ENCODE measurements at places on chromosomes 5 and 9.

- DNase-seq, result no peak
Observed at GRCh38 chr5:87588316-87588715, 175.6 kb upstream of the CCNH start.

- no peak for DNase-seq
Observed at GRCh38 chr5:181008136-181008535, 19.5 kb downstream of the BTNL3 start.

DNA sequence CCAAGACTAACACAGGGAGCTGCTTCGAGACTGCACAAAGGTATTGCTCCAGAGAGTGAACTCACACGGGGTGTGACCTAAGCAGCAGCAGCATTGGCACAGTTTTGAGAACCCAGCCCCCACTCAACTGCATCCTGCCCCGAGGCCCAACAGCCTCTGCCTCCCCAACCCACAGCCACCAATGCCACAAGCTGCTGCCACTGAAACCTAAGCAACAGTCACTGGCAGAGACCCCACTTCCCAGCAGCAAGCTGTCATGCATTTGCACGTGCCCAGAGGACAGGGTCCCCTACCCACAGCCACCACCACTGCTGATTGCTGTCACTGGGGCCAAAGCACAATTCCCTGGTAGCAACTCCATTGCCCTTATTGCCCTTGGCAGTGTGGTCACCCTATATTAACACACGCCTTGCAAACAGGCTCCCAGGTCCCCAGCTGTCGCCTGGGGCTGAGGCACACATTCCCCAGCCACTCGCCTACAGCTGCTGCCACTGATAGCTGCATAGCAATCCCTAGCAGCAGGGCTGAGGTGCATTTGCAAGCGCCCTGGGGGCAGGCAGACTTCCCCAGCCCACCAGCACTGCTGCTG is 141.0 kb downstream of the AGTPBP1 start:
- no peak for DNase-seq

DNA sequence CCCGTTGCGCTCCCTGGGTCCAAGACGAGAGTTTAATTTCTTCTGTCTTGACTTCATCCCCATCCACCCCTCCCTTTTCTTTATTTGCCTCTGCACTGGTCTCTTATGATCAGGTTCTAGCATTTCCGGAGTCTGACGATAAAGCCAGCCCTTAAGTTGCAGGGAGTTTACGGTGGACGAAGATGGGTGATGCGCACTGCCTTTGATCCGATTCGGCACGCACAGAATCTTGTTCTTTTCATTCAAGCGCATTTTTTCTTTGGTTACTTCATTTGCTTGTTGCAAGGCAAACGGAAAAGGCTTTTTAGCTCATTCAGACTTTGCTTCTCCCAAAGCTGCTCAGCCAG is 488 bp upstream of the MCTP1 start:
- DNase-seq, result no peak

DNA sequence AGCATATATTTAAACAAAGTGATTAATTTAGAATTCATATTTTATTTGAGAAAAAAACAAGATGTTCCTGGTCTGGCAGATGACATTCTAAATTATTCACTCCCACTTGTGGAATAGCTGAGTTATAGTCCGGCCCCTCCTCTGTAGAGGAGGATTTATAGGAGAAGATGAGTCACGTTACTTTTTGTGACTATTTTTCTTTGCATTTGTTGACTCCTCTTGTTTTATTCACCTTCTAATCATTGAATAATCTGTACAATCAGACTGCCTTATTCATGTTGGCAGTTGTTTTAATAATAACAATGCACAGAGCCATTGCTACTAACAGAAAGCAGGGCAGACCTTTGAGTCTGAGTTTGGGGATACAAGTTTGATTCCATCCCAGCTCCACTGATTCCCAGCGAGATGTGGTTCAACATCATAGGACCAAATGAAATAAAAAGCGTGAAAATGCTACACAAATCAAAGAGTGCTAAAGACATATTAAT is 23.2 kb downstream of the DOCK8 start:
- DNase-seq, result no peak

DNA sequence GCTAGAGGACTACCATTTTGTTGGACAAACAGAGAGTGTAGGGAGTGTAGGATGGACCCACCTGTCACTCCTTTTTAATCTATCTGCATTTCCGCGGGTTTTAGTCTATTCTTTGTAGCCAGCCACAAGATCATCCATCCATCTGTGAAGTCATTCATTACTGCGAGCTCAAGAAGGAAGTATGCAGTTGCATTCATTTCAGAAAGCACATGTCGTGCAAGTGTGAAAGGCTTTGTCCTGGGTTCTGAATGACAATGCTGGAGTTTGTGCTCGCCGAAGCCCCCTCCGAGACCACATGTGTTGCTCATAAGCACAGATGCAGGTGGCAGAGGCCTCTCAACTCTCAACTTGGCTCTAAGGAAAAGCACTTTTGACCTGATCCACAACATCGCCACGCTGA is 70.3 kb upstream of the BASP1 start:
- no peak for DNase-seq

DNA sequence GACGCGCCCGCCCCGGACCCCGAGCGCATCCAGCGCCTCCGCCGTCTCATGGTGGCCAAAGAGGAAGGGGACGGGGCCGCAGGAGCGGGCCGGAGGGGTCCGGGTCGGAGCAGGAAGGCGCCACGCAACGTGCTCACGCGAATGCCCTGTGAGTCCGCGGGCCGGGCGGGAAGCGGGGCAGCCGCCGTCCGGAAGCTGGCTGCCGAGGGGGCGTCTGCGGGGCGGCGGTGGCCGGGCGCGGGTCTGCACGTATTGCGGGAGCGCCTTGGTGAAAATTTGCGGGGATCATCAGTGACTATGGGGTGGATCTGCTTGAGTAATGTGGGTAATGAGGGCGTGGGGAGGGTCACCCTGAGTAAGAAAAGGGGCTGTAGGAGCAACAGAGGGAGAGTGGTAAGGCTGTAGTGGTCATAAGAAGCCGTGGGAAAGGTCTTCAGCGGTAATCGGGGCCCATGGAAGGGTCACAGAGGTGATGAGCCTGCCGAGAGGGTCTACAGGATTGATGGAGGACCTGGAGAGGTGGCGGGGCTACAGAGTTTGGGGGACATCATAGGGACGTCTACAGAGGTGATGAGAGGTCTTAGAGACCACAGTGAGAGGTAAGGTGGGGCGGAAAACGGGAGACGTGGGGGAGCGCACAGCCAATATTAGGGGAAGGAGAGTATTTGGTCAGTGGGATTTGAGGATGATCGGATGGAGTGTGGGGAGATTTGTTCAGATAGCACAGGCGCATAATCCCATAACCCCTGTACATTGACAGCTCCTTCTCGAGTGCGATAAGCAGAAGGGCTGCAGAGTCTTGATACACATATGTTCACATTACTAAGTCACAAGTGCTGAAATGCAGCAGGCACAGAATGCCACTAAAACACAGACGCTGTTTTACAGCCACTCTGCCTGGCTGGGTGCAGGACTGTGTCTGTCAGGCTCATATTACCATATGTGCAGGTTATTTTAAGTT is 819 bp downstream of the LSM11 start:
- DNase-seq, result no peak

- DNase-seq, result no peak
Observed at GRCh38 chr9:3795556-3795955, 269.8 kb upstream of the RFX3 start.

- DNase-seq, result no peak
Observed at GRCh38 chr5:160278343-160278742, 34.0 kb downstream of the CCNJL start.

DNA sequence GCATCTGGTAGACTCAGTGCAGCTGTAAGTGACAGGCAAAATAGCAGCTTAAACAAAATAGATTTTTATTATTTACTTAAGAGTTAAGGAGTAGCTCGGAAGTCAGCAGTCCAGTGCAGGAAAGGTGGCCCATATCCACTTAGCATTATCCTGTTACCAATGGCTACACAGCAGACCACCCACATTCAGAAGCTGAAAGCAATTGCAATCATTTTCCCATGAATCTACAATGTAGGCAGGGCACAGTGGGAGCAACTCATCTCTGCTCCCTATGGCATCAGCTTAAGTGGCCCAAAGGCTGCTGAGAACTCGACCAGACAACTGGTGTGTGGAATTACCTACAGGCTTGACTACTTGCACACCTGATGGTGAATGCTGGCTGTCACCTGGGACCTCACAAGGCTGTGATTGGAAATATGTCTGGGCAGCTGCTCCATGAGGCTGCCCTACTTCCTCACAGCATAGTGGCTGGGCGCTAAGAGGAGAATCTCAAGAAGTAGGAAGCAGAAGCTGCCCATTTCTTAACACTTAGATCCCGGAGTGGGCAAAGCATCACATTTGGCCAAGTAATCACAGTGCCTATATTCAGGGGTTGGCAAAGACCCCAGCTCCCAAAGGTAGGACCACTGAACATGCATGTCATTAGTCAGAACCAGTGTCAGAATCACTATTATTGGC is 56.4 kb downstream of the SNX18 start:
- DNase-seq, result no peak

GRCh38 chr5:145931718-145932117 is 4.7 kb upstream of the SH3RF2 start:
- no peak for DNase-seq

DNA sequence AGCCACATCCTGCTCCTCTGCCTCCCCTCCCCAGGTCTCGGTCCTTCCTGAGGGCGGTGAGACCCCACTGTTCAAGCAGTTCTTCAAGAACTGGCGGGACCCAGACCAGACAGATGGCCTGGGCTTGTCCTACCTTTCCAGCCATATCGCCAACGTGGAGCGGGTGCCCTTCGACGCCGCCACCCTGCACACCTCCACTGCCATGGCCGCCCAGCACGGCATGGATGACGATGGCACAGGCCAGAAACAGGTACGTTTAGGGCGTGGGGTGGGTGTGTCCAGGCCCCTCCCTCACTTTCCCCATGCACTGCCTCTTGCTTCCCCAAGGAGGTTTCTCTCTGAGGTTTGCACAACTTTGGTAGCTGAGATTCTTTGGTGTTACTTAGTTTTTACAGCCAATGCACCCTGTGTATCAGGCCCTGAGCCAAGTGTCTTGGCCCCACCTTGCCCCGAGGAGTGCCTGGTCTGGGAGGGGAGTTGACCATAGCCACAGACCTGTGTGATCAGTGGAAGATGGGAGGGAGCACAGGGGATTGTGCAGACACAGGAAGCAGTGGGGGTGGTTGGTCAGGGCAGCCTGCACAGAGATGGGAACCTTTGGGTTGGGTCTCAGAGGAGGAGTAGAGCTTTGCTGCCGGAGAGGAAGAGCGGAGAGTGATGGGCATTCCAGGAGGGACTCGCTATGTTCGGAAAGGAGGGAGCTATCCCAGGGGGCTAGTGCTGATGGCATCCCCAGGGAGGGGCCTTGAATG is 50.8 kb downstream of the GSN start:
- DNase-seq, result no peak

- no peak for DNase-seq
Observed at GRCh38 chr9:103991698-103992097, 102.4 kb upstream of the SMC2 start.

DNA sequence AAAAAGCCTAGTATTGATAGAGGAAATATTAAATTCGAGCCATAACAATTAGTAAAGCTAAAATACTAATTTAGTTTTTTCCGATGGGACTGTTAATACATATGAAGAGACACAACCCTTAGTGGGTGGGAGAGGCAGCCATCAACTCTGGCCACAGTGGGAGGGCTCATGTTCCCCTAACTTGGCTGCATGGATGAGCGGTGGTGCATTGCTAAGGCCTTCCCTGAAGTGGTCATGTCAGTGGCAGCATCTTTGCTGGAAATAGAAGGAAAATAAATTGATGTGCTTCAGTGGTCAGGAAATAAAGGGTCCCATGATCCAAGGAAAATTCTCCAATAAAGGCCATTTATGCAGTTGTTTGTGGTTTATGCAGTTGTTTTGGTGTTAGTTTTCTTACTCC is 33.9 kb upstream of the F2RL2 start:
- no peak for DNase-seq

GRCh38 chr5:36089989-36090388 is 23.3 kb upstream of the UGT3A2 start:
- no peak for DNase-seq

- no peak for DNase-seq
Observed at GRCh38 chr5:172774561-172775315, 3.7 kb upstream of the DUSP1 start.

- DNase-seq, result no peak
Observed at GRCh38 chr9:121246821-121247561, 21.0 kb upstream of the GSN start.

GRCh38 chr9:83271665-83272071 is 208.7 kb upstream of the RASEF start:
- no peak for DNase-seq

DNA sequence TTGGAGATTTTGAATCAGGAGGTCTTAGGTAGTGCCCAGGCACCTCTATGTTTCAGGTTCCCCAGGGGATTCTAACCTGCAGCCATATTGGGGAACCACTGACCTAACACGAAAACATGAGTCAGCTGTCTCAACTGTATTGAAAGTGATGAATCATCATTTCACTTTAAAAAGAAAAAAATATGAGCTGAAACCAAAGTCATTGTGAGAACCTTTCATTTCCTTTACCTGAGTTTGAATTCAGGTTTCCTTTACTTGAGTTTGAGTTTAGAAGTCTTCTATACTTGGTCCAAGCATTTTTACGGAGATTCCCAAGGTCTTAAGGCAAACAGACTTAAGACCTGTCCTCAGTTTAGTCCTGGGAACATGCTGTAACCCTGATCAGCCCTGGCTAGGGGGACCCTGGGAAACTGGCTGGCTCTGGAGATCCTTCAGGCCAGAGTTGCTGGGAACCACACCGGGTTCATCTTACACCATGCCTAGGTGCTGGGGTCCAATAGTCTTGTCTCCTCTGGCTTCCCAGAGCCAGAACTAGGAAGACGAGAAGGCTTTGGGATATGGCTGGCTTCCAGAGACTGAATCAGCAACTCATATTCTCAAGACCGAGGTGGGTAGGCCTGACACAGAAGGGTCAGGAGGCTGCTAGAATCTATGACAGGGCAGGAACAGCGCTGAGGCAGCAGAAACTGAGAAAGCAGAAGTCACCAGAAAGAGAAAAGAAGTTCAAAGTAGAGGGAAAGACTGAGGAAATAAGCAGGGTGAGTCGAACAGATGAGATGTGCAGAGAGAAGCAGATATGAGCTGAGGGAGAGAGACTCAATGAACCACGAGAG is 16.4 kb upstream of the PDCD1LG2 start:
- DNase-seq, result no peak

GRCh38 chr9:128072144-128073021 is 4.4 kb downstream of the SLC25A25 start:
- no peak for DNase-seq
